Stomach (tissue), 19 donors: ENCODE measurements at places on chromosomes 7 and 10. TPM values are rescaled to one million over a fixed set of nuclear protein-coding genes. Genes with fewer than 3 reads are reported as not detected.
A peak's percentile ranks its signal among the peaks of the same experiment; 100 is the strongest.

OR9A2 gene
- not detected for total RNA-seq

GRCh38 chr7:85770332-85770731 lies 583.5 kb upstream of the SEMA3D start:
- H3K36me3 ChIP-seq = no peaks in the 10 kb centered on the region
- H3K27ac ChIP-seq = no peak overlapping the region
- H3K4me1 ChIP-seq = no peaks in the 10 kb centered on the region
- no peak overlapping the region for H3K4me3 ChIP-seq
- DNase-seq = no peak
- no peaks in the 10 kb centered on the region for H3K27me3 ChIP-seq

- H3K36me3 ChIP-seq = no peaks in the 10 kb centered on the region
- H3K27me3 ChIP-seq = no peaks in the 10 kb centered on the region
- no peaks in the 10 kb centered on the region for H3K4me1 ChIP-seq
- no peak for DNase-seq
- H3K27ac ChIP-seq = no peak overlapping the region
These were observed 191.7 kb upstream of the IMMP2L start for GRCh38 chr7:111753968-111754367.

DNA sequence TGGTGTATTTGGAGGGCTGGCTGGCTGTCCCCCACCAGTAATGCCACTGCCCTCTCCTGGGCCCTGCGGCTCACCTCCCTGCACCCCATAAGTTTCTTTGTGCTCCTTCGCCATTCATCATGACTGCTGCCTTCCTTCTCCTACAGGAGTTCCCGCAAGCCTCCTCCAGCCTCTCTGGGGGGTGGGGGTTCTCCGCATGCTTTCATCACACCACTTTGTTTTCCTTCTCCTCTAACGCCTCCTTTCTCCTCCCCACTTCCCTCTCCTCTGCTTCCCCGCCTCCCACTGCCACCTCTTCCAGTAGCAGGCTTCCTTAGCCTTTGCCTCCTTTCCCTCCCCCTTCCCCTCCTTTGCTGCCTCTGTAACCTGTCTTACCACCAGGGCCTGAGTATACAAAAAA lies 58.1 kb downstream of the PAX2 start:
- DNase-seq = no peak
- H3K4me3 ChIP-seq = no peak overlapping the region
- H3K4me1 ChIP-seq = no peaks in the 10 kb centered on the region
- H3K36me3 ChIP-seq = no peaks in the 10 kb centered on the region
- H3K27ac ChIP-seq = no peak overlapping the region

THSD7A gene
- 1.8 TPM for total RNA-seq

DNA sequence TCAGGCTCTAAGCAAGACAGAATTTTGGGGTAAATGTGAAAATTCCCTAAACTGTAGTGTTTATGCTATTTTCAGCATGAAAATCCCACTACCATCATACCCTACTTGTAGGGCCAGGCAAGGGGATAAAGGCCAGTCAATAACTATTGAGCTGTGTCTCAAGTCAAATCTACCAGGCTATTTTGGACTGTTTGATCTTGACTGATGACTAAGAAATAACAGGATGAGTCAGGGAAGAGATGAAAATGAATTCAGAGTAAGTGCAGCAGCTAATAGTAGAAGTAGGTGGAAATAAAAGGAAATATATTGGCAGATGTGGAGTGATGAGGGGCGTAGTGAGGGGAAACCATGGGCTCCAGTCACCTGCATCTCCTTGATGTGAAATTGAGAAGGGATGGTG lies 225.8 kb upstream of the PHYHIPL start:
- H3K27ac ChIP-seq = no peak overlapping the region
- no peaks in the 10 kb centered on the region for H3K27me3 ChIP-seq

DNA sequence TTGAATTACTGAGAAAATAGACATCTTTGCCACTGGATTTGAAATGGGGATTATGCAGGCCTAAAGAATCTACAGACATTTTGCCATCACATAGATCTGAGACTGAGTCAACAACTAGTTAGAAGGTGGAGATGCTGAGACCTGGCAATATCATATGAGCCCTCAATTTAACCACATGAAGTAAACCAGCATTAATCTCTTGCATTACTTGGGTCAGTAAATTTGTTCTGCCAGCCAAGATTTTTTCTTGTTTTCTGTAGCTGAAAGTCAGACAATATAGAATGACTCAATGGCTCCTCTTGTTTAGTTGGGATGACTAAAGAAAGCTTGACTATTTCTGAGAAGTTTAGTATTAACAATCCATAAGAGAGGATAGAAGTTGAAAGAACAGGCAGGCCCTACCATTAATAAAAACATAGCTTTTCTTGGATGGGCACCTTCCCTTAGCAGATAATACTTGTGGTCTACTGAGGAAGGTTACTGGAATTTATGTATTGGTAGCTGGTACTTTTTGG lies 396.7 kb upstream of the SORCS1 start:
- H3K27me3 ChIP-seq = no peaks in the 10 kb centered on the region
- H3K4me3 ChIP-seq = no peak overlapping the region
- no peak overlapping the region for H3K27ac ChIP-seq
- H3K4me1 ChIP-seq = no peaks in the 10 kb centered on the region
- DNase-seq = no peak

- H3K36me3 ChIP-seq = no peaks in the 10 kb centered on the region
- DNase-seq = peak; percentile 85
- peak overlapping the region; percentile 65 for H3K27ac ChIP-seq
- H3K4me1 ChIP-seq = no peaks in the 10 kb centered on the region
- H3K27me3 ChIP-seq = no peaks in the 10 kb centered on the region
- H3K4me3 ChIP-seq = no peak overlapping the region
These were observed 61.9 kb downstream of the TES start for GRCh38 chr7:116271963-116272886.

DNA sequence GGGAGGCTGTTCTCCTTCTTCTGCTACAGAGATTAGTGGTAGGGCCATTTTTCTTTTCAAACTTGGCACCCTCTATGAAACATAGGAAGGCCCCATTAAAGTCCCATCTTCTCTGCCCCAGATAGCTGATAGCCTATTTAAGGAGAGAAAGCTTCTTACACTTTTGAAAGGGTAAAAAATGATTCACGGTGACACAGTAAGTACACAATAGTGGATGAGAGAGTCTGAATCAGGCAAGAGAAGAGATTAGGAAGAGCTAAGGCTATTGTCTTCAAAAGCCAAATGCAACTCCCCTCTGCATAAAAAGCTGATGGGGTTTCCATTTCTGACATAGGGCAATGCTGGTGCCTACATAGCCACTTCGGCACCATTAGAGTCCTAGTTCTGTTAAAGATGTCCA lies 3.6 kb downstream of the INA start:
- H3K27me3 ChIP-seq = peaks cover 92% of the 10 kb centered on the region
- no peak overlapping the region for H3K27ac ChIP-seq
- no peaks in the 10 kb centered on the region for H3K36me3 ChIP-seq
- no peak overlapping the region for H3K4me3 ChIP-seq
- H3K4me1 ChIP-seq = peaks cover 22% of the 10 kb centered on the region
- DNase-seq = no peak

ZNF32 gene
- total RNA-seq = 75.9 TPM

DNA sequence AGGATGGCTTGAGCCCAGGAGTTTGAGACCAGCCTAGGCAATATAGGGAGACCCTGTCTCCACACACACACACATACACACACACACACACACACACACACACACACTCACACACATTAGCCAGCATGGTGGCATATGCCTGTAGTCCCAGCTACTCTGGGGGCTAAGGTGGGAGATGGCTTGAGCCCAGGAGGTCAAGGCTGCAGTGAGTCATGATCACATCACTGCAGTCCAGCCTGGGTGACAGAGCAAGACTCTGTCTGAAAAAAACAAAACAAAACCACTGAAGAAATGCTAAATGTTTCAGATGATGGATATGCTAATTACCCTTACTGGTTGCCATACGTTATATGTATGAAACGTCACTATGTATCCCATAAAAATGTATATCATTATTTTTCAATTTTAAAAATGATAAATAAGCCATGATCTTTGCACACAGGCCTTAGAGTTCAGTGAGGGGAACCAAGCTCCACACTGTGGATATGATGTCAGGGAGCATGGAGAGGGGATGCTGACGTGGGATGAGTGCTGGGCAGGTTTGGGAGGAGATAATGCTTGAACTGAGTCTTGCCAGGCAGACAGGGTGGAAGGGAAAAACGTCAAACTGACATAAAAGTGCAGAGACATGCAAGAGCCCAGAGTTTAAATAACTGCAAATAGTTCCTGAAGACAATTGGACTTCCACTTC lies 45.9 kb upstream of the ARHGAP12 start:
- H3K27ac ChIP-seq = no peak overlapping the region
- no peaks in the 10 kb centered on the region for H3K4me1 ChIP-seq
- no peak for DNase-seq
- no peak overlapping the region for H3K4me3 ChIP-seq
- no peaks in the 10 kb centered on the region for H3K36me3 ChIP-seq
- no peaks in the 10 kb centered on the region for H3K27me3 ChIP-seq

- no peak overlapping the region for H3K4me3 ChIP-seq
- H3K27ac ChIP-seq = no peak overlapping the region
- H3K36me3 ChIP-seq = peaks cover 92% of the 10 kb centered on the region
- H3K4me1 ChIP-seq = no peaks in the 10 kb centered on the region
- no peaks in the 10 kb centered on the region for H3K27me3 ChIP-seq
These were observed 34.5 kb downstream of the PAXIP1 start for GRCh38 chr7:154968336-154969001.

DNA sequence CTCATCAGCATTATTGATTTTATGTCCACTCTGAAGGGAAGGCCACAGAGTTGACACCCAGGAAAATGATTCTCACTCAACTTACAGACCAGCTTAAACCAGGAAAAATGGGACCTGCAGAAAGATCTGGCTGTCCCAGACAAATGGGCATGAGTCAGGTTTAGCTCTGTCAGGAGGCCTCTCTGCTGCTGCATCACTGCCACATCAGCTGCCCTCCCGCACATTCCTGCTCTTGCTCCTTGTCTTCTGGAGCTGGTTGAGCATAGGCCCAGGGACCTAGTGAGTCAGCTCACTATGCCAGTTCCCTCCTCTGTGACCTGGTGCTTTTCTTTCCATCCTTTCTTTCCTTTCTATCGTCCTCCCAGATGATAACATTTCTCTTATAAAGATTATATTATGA lies 18.8 kb upstream of the SMNDC1 start:
- H3K4me1 ChIP-seq = peaks cover 7% of the 10 kb centered on the region
- H3K27ac ChIP-seq = no peak overlapping the region
- H3K36me3 ChIP-seq = no peaks in the 10 kb centered on the region
- no peaks in the 10 kb centered on the region for H3K27me3 ChIP-seq
- H3K4me3 ChIP-seq = no peak overlapping the region
- no peak for DNase-seq

DNA sequence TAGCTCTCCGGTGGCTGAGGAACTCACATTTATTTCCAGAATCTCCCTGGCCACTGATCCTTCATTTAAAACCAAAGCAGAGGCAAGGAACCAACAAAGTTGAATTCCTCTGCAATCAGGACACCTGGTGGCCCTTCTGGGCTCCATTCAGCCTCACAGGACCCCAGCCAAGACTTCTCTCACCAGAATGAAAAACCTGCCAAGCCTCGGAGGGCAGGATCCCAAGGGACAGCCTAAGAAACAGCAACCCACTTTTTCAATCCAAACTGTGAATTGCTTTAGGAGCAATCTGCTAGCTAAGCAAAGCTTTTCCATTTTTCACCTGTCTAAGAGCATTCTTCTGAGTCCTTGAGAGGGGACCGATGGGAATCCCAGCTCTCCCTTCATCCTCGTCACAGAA lies 34.6 kb downstream of the OAT start:
- H3K36me3 ChIP-seq = no peaks in the 10 kb centered on the region
- DNase-seq = no peak
- no peak overlapping the region for H3K4me3 ChIP-seq
- H3K27ac ChIP-seq = no peak overlapping the region
- H3K27me3 ChIP-seq = peaks cover 50% of the 10 kb centered on the region

CUBN gene
- 16.3 TPM for total RNA-seq

GRCh38 chr10:112375721-112376395 lies 1.9 kb downstream of the ACSL5 start:
- H3K4me3 ChIP-seq = peak overlapping the region; percentile 43
- H3K27me3 ChIP-seq = no peaks in the 10 kb centered on the region
- peak; percentile 84 for DNase-seq

- peak overlapping the region; percentile 83 for H3K4me3 ChIP-seq
- no peak for DNase-seq
- H3K4me1 ChIP-seq = peaks cover 29% of the 10 kb centered on the region
- H3K27ac ChIP-seq = peak overlapping the region; percentile 12
- H3K27me3 ChIP-seq = no peaks in the 10 kb centered on the region
These were observed 1.4 kb downstream of the PTPRE start for GRCh38 chr10:127908106-127908958.

DNA sequence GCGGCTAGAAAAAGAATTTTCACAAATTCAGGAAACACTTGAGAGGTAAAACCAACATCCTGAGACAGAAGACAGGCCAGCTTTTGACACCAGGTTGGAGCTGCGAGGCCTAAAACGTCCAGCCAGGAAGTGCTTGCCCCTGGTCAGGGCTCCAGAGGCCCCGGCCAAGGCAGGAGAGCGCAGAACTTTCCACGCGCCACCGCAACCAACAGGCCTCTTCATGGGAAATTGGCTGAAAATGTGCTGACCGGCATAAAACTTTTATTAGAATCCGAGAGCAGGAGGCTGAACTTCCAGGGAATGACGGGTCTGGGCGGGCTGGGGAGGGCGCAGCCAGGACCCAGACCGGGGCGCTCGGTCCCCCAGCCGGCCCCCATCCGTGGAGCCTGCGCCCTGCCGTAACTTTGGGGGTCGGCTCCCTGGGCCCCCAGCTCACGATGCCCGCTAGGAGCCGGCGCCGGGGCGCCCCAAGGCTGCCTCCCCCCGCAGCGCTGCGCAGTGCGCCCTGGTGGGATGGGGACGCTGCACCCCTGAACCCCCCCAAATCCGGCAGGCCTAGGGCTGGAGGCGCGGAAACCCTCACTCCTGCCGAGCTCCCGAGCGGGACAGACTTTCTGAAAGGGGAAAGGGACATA lies 414.0 kb upstream of the MKI67 start:
- DNase-seq = no peak
- peaks cover 13% of the 10 kb centered on the region for H3K4me1 ChIP-seq
- no peak overlapping the region for H3K4me3 ChIP-seq
- no peak overlapping the region for H3K27ac ChIP-seq

DNA sequence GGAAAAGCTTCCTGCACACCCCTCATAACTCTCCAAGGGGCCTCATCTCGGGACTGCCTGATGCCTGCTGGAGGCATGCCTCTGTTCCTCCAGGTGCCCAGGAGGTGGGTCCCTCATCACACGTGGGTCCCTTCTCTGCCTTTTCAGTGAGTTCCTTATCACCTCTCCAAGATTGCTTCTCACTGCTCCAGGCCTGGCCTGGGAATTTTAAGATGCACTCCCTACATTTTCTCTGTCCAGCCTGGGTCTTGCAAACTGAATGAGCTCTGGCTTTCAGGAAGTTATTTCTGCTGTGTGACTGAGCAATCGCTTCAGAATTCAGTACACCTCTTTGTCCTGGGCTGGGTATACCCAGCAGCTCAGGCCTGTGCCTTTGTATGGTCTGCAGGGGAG lies 43.8 kb downstream of the LRRC18 start:
- H3K4me1 ChIP-seq = no peaks in the 10 kb centered on the region
- no peak for DNase-seq
- H3K36me3 ChIP-seq = no peaks in the 10 kb centered on the region
- H3K4me3 ChIP-seq = no peak overlapping the region
- no peaks in the 10 kb centered on the region for H3K27me3 ChIP-seq

GRCh38 chr7:31020161-31020560 lies 31.9 kb upstream of the ADCYAP1R1 start:
- H3K36me3 ChIP-seq = no peaks in the 10 kb centered on the region
- no peak overlapping the region for H3K27ac ChIP-seq
- H3K4me1 ChIP-seq = no peaks in the 10 kb centered on the region
- no peak for DNase-seq
- no peaks in the 10 kb centered on the region for H3K27me3 ChIP-seq
- no peak overlapping the region for H3K4me3 ChIP-seq

IGFBP3 gene
- 109 TPM for total RNA-seq

FZD8 gene
- 1.2 TPM for total RNA-seq

HOXA4 gene
- total RNA-seq = 2.2 TPM

NANOS1 gene
- 16.1 TPM for total RNA-seq

CPN1 gene
- total RNA-seq = not detected
